ENCODE measurements at places on chromosomes 12 and 14.

DNA sequence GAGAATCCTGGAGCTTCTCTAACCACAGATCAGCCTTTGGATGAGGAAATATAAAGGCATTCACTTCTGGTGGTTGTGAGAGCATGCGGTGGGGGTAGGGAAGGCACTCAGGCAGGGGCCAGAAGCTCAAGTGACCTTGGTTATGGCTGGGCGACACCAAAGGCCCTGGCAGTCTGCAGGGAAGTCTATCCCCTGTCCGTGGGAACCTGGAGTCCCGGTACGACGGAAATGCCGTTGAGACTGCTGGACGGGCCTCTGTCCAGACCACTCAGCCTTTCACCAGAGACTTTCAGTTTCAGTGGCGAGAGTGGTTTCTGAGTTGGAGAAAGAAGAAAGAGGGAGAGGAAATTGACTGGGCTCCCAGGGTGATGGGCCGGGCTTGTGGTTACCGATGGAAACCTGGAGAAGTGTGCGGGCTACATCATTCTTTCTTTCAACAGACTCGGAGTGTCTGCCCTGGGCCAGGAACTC lies 20.9 kb downstream of the ISCA2 start:
- peak; percentile 80 for DNase-seq

GRCh38 chr14:34693228-34693939 lies 21.0 kb downstream of the CFL2 start:
- DNase-seq = no peak

GRCh38 chr14:98953551-98954348 lies 318.2 kb downstream of the BCL11B start:
- DNase-seq = peak; percentile 18

- DNase-seq = no peak
Observed at GRCh38 chr12:1047898-1048660, 57.1 kb downstream of the ERC1 start.
